NCI-H1417 (cell line): ENCODE measurements at places on chromosomes 1 and 21.

DNA sequence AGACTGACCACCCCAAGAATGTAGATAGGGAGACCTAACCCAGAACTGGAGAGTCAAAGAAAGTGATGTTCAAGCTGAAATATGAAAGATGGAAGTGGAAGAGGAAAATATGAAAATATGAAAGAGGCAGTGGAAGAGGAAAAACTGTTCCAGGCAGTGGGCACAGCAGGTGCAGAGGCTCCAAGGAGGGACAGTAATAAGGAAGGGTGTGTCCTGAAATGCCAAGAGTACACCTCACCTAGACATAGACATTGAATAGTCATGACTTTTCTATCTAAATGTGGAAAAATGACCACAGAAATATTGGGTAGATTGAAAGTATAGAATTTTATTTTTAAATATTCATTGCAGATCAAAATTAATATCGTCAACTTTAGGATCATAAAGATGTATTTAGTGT, 161.7 kb upstream of the USP24 start:
- DNase-seq = no peak

GRCh38 chr1:8439015-8439702, 121.2 kb downstream of the SLC45A1 start:
- DNase-seq = peak; percentile 90

GRCh38 chr1:211378844-211379243, 52.2 kb downstream of the TRAF5 start:
- no peak for DNase-seq

DNA sequence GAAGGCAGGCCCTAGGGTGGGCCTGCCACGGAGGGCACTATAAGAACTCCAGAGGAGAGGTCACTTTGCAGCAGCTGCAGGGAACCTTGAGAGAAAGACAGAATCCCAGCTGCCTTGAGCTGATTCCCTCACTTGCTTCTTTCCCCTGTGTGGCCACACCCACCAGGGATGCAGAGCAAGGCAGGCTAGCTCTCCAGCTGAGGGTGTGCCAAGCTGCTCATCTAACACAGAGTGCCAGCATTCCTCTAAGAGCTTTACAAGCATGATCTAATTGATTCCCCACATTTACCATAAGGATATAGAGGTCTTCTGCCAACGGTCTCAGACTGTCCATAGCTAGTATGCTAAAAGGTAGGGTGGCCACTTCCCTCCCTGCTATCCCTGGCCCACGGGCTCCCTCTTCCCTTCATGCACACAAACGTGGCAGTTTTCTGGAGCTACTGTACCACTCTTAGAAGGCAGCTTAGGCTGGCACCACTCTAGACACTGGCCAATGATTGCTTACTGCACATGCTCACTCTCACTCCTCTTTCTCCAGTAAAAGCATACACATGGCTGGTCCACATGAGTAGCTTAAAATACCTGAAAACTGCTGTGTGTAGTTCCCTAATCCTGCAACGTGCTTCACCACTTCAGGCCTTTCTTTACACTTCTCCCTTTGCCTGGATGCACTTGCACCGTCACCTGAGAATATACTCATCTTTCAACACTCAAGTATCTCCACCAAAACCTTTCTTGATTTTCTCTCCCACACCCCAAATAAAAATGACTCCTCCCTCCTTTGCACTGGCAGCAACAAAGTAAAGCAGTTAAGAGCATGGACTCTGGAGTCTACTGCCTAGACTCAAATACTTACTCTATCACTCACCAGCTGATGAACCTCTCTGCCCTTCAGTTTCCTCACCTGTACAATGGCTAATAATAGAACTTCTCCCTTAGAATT, 57.7 kb downstream of the DMAP1 start:
- DNase-seq = peak; percentile 60

DNA sequence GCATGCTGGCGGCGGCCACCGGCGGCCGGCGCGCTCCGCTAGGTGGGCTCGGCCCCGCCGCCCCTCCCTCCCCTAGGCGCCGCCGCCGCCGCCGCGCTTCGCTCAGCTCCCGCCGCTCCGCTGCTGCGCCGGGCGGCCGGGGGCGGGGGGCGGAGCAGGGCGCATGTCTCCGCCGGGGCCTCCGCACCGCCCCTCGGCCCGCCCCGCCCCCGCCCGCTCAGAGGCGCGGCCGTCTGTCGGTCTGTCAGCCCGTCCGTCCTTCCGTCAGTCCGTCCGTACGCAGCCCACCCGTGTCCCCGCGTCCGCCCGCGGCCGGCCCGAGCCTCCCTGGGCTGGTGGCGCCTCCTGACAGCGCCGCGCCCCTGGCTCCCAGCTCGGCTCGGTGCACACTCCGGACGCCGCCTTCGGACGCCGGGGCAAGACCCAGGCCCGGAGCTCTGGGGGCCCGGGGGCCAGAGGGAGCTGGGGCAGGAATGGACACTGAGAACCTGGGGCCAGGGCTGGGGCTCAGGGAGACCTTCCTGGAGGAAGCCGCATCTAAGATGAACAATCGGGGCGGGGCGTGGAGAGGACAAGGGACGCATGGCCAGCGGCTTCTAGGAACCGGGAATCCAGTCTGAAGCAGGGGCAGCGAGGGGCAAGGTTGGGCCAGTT, at the start of gene GPR153:
GPR153 (minus strand) TSS at position 138 of the 654 bp plus-strand sequence. CDS start 6,193 bp downstream, outside the sequence.
- DNase-seq = peak; percentile 30

DNA sequence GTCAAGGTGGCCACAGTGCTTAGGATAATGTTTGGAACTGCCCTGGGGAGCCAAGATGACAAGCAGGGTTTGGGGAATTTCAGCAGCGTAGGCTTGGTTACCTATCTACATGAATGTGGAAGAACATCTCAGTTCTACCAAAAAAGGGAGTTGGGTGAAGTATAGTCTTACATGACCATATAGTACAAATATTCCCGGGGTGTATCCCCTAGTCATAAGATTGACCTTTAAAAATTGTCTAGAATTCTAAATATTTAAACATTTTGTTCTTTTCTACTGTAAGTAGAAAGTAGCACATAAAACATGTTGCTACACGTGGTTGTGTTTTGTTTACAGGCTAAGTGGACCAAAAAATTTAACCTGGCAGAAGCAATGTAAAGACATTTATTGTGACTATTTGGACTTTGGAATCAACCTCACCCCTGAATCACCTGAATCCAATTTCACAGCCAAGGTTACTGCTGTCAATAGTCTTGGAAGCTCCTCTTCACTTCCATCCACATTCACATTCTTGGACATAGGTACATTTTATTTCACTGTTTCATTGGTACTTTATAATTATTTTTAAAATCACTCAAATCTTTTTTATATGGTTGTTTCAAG, 20.3 kb downstream of the IL12RB2 start:
- DNase-seq = no peak

DNA sequence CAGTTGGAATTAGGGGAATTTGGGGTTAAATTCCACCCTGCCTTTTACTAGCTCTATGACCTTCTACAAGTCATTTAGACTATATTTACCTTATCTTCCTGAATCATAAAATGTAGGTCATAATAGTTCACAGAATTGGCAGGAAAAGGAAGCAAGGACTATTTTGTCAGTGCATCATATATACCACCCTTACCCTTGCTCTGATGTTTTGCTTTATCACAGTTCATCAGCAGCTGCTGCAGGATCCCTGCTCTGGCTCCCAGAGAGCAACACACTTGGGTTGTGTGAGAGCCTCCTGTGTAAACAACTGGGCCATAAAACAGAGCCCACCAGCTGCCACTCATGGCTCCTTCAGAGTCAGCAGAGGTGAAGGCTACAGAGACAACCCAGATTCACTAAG, 631.6 kb upstream of the CAMK1G start:
- peak; percentile 67 for DNase-seq

DNA sequence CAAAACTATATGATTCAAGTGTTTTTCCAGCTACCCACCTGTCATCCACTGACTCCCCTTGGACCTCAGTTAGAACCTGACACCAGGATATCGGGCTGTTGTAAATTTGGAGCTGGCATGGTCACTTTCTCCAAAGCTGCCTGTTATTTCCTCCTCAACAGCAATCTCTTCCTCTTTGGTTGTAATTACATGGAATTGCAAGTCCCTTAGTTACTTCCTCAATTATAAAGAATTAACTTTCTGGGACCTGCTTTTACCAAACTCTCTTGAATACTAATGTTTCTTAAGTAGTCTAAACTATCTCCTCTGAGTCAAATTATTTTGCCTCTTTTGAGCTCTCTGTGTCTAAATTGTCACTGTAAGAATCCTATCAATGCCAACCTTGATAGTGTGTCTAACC, 150.3 kb upstream of the SGIP1 start:
- DNase-seq = no peak

- no peak for DNase-seq
These were observed 125.1 kb upstream of the FGGY start for GRCh38 chr1:59171788-59172187.

GRCh38 chr1:79811173-79811572, 804.6 kb upstream of the ADGRL4 start:
- DNase-seq = no peak

DNA sequence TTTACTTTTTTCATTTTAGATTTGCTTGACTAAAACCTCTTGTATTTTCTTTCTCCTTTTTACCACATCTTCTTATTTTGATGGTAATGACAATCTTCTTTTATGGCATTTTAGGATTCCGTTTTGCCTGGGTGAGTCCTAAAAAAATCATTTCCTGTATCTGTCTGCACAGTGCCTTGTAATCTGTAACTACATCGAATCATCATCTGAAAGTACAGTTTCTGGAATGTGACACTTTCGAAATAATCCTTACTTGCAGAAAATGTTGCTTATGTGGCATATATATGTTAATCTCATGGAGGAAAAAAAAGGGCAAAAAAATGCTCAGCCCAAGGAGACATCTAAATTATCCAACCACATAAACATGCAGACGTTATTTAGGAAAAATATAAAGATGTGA, 29.0 kb downstream of the GREM2 start:
- DNase-seq = no peak

DNA sequence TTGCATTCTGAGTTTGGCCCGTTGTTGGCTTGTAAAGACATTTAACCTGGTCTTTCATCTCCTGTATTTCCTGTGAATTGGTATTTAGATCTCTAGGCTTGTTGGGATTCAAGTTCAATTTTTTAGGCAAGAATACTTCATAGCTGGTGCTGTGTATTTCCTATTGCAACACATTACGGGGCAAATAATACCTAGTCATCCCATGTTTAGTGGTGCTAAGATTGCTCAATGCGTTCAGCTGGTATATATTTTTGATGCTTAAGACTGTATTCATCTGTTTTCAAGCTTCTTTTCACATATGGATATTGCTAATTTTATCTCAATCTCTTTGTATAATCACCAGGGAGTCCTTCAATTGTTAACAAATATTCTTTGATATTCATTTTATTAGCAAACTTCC, 87.5 kb upstream of the ZBTB18 start:
- DNase-seq = no peak

GRCh38 chr1:6414443-6414844, 5.3 kb downstream of the HES2 start:
- DNase-seq = no peak

- no peak for DNase-seq
These were observed 74.1 kb upstream of the JUN start for GRCh38 chr1:58857680-58858673.

- DNase-seq = peak; percentile 68
These were observed at the start of gene SLC44A3 for GRCh38 chr1:94819945-94820746. Gene SLC44A3 (plus strand): TSS chr1:94820357. CDS start chr1:94820452, 95 bp downstream.

DNA sequence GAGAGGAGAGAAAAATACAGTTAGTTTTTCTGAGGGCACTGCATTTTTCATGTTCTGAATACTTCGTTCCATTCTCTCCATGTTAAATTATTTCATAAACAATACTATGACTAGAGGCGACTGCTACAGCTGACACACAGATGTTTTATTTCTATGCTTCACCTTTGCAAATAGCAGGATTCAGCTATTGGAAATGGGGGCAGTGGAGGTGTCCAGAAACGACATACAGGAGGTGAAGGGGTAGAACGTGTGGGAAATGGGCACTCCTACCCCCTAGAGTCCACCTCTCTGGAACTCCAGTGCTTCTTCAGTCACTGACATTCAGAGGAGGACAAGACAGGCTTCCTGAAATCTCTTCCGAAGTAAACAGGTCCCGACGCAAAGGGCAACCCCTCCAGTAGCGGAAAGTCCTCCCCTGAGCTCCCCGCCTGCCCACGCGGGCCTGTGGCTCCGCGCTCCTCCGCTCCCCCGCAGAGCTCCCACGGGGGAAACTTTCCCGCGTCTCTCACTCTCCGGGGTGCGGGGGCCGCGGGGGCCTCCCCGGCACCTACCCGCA, 480 bp downstream of the DPYD start:
- DNase-seq = peak; percentile 74

DNA sequence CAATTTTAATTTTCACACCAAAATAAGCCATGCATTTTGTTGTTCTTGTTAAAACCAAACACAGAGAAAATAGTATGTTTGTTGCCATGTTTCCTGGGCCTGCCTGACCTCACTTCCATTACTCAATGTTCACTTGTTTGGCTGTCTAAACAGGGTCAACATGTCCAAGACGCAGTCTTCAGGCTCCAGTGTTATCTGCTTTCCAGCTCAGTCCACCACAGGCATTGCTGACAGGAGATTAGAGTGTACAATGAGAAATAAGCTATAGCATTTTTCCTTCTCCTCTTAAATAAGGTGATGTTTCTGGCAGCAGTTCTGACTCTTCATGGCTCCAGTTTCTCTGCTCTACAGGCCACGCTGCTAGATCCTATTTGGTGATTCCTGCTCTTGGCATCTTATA, 1030.5 kb downstream of the KCNT2 start:
- no peak for DNase-seq

DNA sequence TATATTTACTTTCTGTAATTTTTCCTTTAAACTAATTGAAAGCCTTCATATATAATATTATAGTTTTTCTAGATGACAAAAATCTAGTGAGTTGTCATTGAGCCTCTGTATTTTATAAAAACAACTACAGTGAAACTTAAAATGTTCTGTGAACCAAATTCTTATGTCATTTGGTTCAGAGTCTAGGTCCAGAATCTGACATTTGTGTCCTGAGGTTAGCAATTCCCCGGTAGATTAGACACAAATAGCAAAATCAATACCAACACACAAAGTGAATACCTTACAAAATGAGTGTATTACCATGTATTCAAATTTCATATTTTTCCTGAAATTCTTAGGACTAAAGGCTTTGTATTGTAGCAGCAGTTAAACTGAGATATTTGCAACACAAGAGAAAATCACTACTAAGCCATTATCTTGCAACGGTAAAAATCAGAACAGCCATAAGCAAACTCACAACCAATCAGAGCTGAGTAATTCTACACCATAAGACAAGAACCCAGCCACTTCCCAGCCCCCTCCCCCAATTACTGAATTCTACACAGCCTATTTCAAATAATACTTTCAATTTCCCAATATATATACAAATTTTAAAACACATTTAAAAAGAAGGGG, 573.5 kb downstream of the SMYD3 start:
- no peak for DNase-seq
